Activated naive CD4-positive, alpha-beta T cell treated with anti-CD3 and anti-CD28 coated beads for 36 hours (primary cell): ENCODE measurements at places on chromosomes 5 and 9. TPM values are rescaled to one million over a fixed set of nuclear protein-coding genes. Genes with fewer than 3 reads are reported as not detected.

Gene SHROOM1
- total RNA-seq, result 0.64 TPM

GRCh38 chr5:66529182-66529581 is 67.0 kb upstream of the MAST4 start:
- DNase-seq, result peak; percentile 48

Gene ROR2
- total RNA-seq, result not detected

- DNase-seq, result no peak
These were observed 3.3 kb downstream of the REEP5 start for GRCh38 chr5:112918679-112919078.

DNA sequence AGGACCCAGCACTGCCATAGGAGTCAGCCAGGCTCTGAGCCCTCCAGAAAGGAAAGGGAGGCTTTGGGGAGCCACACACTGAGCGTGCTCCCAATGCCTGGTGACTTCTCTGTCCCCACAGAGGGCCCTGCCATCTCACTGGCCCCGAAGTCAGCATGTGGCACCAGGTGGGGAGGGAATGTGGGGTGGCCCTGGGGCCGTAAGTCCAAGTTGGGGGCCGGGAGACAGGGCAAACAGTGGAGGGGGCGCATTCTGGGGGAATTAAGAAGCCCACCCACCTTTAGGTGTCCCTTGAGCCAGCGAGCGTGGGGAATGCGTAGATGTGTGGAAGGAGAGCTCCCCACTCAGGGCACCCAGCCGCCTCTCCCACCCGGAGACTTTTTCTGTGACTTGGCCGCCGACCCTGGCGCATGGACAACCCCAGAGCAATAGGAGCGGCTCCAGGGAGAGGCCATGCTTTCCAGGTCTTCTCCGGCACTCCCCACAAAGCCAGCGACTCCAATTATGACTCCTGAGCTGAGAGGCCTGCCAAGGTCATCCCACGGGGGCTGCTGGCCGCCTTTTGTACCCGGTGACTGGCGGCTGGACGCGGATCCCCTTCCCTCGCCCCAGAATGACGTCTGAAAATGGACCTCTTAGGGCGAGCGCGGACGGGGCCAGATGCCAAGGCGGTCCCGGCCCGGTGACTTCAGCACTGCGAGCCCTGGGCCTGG is 9.8 kb downstream of the IRX1 start:
- DNase-seq, result no peak

Gene TLE1
- 0.10 TPM for total RNA-seq

DNA sequence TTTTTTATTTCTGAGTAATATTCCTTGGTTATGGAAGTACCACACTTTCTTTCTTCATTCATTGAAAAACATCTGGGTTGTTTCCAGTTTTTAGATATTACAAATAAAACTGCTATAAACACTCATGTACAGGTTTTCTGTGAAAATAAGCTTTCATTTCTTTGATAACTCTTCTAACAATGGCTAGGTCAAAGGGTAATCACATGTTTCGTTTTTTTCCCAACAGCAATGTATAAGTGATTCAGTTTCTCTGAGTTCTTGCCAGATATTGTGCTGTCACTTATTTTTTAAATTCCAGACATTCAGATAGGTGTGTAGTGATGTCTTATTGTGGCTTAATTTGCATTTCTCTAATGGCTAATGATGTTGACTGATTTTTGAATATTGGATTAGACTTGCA is 16.7 kb upstream of the TNPO1 start:
- DNase-seq, result no peak

DNA sequence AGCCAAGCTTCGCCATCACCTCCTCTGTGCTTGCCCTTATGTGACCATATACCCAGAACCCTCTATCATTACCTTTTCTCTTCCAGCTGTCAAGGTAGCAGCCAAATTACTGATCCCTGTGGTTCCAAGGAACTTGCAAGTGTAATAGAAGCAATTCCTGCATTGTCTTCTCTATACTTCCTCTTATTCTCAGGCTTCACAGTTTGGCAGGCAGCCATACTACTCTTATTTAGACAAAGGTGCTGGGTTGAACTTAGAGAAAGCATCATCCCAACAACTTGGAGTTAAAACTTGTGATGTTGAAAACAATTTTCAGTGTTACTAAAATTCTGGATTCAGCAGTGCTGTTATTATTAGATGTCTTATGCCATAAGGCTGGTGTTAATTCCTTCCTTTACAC is 93.2 kb downstream of the NLN start:
- DNase-seq, result no peak

GRCh38 chr9:21830589-21830988 is 28.2 kb downstream of the MTAP start:
- peak; percentile 50 for DNase-seq

- DNase-seq, result peak; percentile 78
These were observed 25.5 kb upstream of the STXBP1 start for GRCh38 chr9:127586537-127586936.

DNA sequence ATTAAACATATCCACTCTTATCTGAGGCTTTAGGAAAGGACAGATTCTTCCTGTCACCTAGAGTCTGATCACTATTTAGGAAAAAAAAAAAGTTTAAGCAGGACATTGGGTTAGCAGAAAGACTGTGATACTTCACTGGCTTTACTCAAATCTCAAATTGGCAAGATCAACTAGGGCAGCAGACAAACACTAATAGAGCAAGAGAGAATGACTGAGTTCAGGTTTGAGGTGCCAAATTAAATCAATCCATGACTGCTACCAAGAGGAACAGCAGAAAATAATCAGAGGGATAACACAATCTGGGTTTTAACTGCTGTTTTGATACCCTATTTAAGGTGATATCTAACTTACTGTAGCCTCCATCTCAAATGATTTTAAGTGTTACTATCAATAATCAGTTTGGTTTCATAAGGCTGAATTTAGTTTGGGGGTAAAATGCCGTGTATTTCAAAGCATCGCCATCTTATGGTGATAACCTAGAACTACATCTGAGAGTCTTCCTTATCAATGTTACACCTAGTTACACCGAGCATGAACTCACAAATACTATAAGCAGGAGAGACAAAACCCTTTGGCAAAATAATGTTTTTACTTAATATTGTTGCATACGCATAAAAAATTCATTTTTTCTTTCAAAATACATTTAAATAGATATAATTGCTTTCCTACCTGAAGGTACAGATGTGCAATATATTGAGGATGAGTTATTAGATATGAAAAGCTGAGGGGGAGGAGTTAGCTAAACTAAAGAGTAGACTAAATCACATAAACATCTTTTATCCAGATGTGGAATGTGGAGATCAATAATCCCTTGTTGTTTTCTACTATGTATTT is 286.4 kb upstream of the CDH12 start:
- no peak for DNase-seq

- no peak for DNase-seq
These were observed 45.9 kb upstream of the GABRP start for GRCh38 chr5:170737591-170737990.

- DNase-seq, result no peak
These were observed 43.6 kb upstream of the NKX2-5 start for GRCh38 chr5:173278641-173279040.

Gene PITX1
- total RNA-seq, result not detected

Gene PCDHA1
- total RNA-seq, result not detected
